ENCODE measurements at places on chromosomes 13 and 19. TPM values are rescaled to one million over a fixed set of nuclear protein-coding genes. Genes with fewer than 3 reads are reported as not detected.

DNA sequence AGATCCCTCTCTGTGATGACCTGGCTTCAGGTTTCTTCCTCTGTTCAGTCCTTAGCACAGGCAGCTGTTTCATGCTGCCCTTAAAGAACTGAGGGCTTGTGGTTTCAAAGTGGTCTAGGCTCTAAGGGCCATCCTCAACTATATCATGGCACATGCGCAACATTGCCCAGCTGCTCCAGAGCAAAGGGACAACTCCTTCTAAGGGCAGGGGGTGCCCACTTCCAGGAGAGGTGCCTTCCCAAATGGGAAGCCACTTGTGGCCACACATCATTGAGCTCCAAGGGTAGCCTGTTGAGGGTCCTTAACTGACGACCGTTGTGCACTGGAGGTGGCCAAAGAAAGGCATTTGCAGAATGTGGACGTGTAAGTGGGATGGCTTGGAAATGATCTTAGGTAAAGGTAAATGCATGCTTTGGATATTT, 7.3 kb downstream of the GPR183 start:
- H3K27ac ChIP-seq: no peak overlapping the region
- no peak for DNase-seq
- no peaks in the 10 kb centered on the region for H3K27me3 ChIP-seq

DNA sequence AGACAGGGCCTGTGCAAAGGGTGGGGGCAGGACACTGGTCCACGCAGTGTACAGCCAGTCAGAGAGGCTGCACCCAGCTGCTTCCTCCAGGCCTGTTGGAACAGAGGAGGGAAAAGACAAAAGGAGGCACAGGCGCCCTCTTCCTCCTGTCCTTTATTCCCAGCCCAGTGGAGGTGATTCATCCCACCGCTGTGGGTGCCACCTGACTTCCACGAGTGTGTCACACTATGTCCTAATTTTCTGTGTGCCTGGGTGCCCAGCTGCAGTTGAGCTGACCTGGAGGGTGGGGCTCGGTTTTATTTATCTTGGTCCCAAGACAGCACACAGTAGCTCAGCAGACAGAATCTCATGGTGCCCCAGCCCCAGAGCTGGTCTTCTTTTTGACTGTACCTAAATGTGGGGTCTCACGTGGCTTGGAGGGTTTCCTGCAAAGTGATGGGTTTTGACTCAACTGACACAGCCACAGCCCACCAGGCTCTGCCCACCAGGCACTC, 9.0 kb downstream of the EPS15L1 start:
- H3K4me3 ChIP-seq: no peak overlapping the region
- H3K27me3 ChIP-seq: no peaks in the 10 kb centered on the region
- DNase-seq: no peak
- H3K36me3 ChIP-seq: no peaks in the 10 kb centered on the region
- H3K27ac ChIP-seq: peak overlapping the region; percentile 21

DNA sequence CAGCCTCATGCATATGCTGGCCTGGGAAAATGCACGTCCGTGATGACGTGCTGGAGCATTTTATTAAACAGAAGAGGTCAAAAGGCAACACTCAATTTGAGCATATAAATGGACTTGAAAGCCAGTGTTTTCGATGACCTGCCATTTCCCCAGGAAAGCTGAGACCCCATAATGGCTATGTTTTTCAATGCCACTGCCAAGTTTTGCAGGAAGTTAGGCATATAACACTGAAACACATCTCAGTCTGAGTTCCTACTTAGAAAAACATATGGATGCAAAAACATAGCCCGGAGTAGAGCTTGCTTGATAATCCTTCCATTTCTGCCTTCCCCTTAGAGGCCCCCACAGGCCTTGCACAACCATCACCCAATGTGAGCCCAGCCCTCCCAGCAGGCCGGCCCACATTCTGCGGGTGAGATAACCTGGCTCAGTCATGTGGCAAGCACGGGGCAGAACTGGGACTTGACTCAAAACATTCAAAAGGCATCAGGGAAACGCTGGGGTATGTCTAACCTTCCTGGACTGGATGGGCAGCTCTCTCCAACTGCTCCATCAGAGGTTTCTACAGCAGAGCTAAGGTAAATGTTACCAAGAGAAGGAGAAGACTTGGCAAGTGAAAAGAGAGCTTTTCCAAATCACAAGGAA, 24.9 kb downstream of the EPS15L1 start:
- no peaks in the 10 kb centered on the region for H3K36me3 ChIP-seq
- peaks cover 3% of the 10 kb centered on the region for H3K4me1 ChIP-seq
- no peaks in the 10 kb centered on the region for H3K27me3 ChIP-seq
- H3K27ac ChIP-seq: peak overlapping the region; percentile 71

- no peaks in the 10 kb centered on the region for H3K4me1 ChIP-seq
- H3K36me3 ChIP-seq: no peaks in the 10 kb centered on the region
- DNase-seq: no peak
These were observed 4.3 kb upstream of the SLITRK5 start for GRCh38 chr13:87666831-87667230.

GRCh38 chr13:31278869-31279268, 79.1 kb downstream of the B3GLCT start:
- DNase-seq: no peak
- no peaks in the 10 kb centered on the region for H3K4me1 ChIP-seq
- no peak overlapping the region for H3K27ac ChIP-seq

DNA sequence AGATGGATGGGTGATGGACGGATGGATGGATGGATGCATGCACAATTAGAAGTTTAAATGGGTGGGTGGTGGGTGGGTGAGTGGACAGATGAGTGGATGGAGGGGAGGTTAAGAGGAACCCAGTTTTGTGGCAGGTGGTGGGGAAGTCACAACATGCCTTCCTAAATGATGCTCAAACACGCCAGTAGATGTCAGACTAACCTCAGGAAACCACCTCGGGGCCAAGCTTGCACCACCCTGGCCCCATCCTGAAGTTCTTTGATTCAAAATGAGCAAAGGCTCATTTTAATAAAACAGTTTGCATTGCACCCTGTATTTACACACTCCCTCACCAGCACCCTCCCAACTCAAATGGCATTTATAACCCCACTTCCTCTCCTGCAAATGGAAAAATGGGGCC, 91.4 kb upstream of the CACNA1A start:
- H3K27me3 ChIP-seq: no peaks in the 10 kb centered on the region
- DNase-seq: peak; percentile 22
- no peak overlapping the region for H3K27ac ChIP-seq
- H3K36me3 ChIP-seq: no peaks in the 10 kb centered on the region
- no peaks in the 10 kb centered on the region for H3K4me1 ChIP-seq
- no peak overlapping the region for H3K4me3 ChIP-seq

The OVOL3 gene
- not detected for total RNA-seq

The KLK13 gene
- total RNA-seq: not detected

The CASP14 gene
- not detected for total RNA-seq

DNA sequence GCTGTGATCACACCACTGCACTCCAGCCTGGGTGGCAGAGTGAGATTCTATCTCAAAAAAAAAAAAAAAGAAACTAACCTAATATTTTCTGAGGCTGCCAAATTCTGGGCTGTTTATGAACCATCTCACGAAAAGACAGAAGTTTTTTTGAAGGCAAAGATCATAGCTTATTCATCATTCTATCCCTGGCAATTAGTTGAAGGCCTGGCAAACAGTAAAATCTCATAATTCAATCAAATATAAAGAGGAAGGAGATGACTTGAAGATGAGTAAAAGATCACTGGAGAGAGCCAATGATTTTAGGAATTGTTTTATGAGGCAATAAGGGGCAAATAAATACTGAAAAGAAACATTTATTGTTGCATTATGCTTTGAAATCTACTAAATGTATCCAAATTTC, 216.5 kb downstream of the DCLK1 start:
- H3K4me3 ChIP-seq: no peak overlapping the region
- no peaks in the 10 kb centered on the region for H3K4me1 ChIP-seq
- no peak overlapping the region for H3K27ac ChIP-seq
- H3K27me3 ChIP-seq: no peaks in the 10 kb centered on the region

The FXYD7 gene
- not detected for total RNA-seq

The TMPRSS9 gene
- not detected for total RNA-seq

- no peak for DNase-seq
- no peak overlapping the region for H3K27ac ChIP-seq
- H3K4me1 ChIP-seq: peaks cover 3% of the 10 kb centered on the region
- no peaks in the 10 kb centered on the region for H3K27me3 ChIP-seq
- H3K4me3 ChIP-seq: peak overlapping the region; percentile 58
These were observed 265.2 kb upstream of the SGCG start for GRCh38 chr13:22915442-22916082.

DNA sequence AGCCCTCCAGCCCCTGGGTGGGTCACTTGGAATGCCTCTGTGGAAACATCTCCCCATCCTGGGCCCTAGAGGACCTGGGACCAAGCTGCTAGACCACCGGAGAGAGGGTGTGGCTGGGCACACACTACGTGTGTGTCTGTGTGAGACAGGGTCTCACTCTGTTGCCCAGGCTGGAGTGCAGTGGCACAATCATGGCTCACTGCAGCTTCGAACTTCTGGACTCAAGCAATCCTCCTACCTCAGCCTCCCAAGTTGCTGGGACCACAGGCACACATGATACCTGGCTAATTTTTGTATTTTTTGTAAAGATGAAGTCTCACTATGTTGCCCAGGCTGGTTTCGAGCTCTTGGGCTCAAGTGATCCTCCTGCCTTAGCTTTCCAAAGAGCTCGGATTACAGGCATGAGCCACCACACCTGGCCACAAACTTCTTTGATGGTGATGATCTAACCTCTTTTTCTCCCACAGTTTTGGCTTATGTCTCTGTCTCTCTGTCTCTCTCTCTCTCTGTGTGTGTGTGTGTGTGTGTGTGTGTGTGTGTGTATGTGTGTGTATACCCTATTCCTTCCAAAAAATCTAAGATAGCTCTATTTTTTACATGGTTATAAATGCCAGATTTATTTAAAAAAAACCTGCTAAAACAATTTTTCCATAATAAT, 32.1 kb upstream of the SLC7A9 start:
- no peaks in the 10 kb centered on the region for H3K36me3 ChIP-seq
- no peak for DNase-seq
- H3K4me3 ChIP-seq: no peak overlapping the region
- no peaks in the 10 kb centered on the region for H3K4me1 ChIP-seq

- peak overlapping the region; percentile 65 for H3K4me3 ChIP-seq
- H3K27me3 ChIP-seq: no peaks in the 10 kb centered on the region
- peak overlapping the region; percentile 87 for H3K27ac ChIP-seq
- no peaks in the 10 kb centered on the region for H3K36me3 ChIP-seq
- no peak for DNase-seq
- H3K4me1 ChIP-seq: no peaks in the 10 kb centered on the region
These were observed 605 bp upstream of the TEX30 start for GRCh38 chr13:102774214-102774568.

The MBD3L3 gene
- total RNA-seq: not detected

DNA sequence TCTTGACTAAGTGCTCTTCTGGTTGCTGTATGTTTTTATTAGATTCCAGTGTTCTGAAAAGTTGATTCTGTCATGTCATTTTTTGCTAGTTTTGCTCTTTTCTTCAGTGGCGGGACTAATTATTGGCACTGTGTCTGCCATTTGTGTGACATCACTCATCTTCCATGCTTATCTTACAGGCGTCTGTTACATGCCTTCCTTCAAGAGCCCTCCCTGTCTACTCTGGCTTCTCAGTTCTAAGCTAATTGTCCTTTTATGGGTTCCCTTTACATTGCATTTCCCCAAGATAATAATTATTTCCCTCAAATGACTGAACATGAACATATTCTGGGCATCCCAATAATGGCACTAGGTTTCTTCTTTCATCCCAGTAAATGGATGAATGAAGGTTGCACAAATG, 459.1 kb downstream of the DCT start:
- no peak overlapping the region for H3K27ac ChIP-seq
- no peaks in the 10 kb centered on the region for H3K27me3 ChIP-seq
- DNase-seq: no peak
- no peak overlapping the region for H3K4me3 ChIP-seq
- H3K36me3 ChIP-seq: no peaks in the 10 kb centered on the region

GRCh38 chr19:5349041-5349440, 8.4 kb upstream of the PTPRS start:
- H3K4me3 ChIP-seq: no peak overlapping the region
- no peak for DNase-seq
- H3K27me3 ChIP-seq: no peaks in the 10 kb centered on the region
- no peak overlapping the region for H3K27ac ChIP-seq

- no peak overlapping the region for H3K4me3 ChIP-seq
- H3K36me3 ChIP-seq: no peaks in the 10 kb centered on the region
- no peaks in the 10 kb centered on the region for H3K27me3 ChIP-seq
- H3K4me1 ChIP-seq: no peaks in the 10 kb centered on the region
- DNase-seq: no peak
These were observed 230.2 kb upstream of the TRPC4 start for GRCh38 chr13:38099751-38100150.

DNA sequence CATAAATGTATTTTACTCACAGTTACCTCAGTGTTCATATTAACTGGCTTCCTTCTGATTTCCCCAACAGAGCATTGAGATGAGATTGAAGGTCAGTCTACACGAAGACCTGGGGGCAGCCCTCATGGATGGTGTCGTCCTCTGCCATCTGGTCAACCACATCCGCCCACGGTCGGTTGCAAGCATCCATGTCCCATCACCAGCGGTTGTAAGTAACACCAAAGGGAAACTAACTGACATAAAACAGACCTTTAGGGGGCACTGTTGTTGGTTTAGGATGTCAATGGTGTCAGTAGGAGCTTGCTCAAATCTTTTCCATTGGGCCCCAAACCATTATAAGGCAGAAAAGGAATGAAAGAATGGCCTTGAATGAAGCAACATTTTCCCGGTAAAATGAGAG, 68.2 kb downstream of the ESD start:
- no peaks in the 10 kb centered on the region for H3K27me3 ChIP-seq
- H3K27ac ChIP-seq: no peak overlapping the region
- no peaks in the 10 kb centered on the region for H3K4me1 ChIP-seq
